ENCODE measurements at places on chromosomes 2 and 18.

DNA sequence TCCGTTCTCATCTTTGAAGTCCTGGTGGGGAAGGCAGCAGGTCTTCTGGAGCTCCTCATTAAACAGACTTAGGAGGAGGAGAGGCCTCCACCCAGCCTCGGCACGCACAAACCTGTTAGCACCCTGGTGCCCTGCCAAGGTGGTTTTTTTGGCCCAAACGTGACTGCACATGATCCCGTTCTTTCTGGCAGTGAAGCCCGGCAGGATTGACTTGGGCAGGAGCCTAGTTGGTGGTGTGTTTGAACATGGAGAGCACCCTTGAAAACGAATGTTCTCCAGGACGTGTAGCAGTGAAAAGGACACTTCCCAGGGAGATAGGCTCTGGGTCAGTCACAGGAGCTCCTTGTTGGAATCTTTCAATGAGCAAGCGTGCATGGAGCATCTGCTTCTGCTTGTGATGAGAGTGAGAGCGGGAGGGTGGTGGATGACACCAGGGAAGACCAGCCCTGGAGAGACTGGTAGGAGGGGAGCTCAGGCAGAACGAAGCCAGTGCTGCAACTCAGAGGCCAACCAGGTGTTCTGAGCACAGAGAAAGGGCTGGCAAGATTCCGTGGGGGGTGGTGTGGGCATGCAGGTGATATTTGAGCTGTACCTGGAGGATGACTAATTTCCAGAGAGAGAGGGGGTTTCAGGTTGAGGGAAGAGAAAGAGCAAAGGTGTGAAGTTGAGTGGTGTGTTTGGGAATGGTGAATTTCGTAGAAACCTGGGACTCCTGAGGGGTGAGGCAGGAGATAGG lies 73.8 kb downstream of the TANC1 start:
- DNase-seq, result no peak

- no peak for DNase-seq
Measured at GRCh38 chr2:234291765-234292204, 205.1 kb downstream of the ARL4C start.

GRCh38 chr2:45607701-45608100 lies 3.4 kb downstream of the SRBD1 start:
- no peak for DNase-seq

DNA sequence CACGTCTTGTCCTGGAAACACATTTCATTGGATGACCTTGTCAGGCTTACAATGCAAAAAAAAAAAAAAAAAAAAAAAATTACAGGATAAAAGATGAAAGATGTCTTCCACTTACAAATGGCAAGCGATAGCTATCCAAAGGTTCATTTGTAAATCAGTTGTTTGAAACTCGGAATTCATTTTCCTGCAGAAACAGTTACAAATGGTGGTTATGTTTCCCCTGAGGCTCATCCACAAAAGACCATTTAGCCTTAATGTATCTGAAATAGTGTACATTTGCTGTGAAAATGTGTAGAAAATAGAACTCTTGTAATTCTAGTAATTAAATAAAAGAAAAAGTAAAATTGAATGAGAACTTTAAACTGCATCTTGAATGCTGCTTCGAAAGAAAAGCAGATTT lies 25.9 kb downstream of the DPP10 start:
- DNase-seq, result no peak

DNA sequence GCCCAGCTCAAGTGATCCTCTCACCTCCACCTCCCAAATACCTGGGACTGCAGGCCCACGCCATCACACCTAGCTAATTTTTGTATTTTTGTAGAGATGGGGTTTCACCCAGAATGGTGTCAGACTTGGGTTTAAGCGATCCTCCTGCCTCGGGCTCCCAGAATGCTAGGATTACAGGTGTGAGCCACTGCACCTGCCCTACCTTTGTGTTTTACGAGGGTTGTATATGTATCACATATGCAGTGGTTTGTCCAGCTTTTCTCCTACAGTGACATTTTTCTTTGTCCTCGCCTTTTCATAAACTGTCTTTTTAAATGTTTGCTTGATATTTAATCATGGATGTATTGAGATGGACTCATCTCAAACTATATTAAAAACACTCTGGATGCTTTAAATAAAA lies 38.5 kb downstream of the AGAP1 start:
- no peak for DNase-seq

Measured in activated T-cell treated with anti-CD3 and anti-CD28 coated beads, Interleukin-2, amount 50 U/mL, for 1 hour (primary cell).